Skeletal muscle cell (primary cell): ENCODE measurements at places on chromosomes 7 and 10.
A peak's percentile ranks its signal among the peaks of the same experiment; 100 is the strongest.

DNA sequence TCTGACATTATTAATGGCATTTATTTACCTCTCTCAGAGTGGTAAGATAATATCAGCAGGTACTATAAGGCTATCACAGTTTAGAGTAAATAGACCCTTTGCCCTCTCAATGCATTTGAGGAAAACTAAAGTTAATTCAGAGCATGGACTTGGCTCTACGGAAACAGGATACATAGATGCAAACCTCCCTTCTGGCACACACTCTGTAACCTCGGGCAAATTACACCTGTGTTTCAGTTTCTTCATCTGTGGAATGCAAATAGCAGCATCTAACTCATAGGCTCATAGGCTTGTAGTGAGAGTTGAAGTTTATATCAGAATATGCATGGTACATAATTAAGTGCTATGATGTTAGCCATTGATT, 5.6 kb downstream of the RAPGEF5 start:
- no peak for DNase-seq

GRCh38 chr10:113028456-113029440, 78.7 kb downstream of the TCF7L2 start:
- DNase-seq, result no peak

DNA sequence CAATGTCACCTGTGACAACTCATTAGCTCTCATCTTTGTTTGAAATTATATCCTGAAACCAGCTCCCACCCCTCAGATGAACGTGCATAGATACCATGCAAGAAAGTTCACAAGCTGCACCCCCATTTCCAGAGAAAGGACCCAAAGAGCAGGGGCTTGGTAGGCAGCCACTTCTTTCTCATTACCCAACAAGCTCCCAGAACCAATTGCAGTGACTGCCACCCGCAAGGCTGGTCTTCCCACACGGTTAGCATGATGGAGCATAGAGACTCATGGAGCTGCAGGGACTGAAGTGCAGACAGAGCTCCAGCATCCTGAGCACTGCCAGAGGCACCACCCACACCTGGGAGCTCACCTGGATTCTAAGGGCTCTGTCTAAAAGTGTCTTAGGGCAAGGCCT, 28.5 kb downstream of the FRMPD2 start:
- DNase-seq, result no peak

DNA sequence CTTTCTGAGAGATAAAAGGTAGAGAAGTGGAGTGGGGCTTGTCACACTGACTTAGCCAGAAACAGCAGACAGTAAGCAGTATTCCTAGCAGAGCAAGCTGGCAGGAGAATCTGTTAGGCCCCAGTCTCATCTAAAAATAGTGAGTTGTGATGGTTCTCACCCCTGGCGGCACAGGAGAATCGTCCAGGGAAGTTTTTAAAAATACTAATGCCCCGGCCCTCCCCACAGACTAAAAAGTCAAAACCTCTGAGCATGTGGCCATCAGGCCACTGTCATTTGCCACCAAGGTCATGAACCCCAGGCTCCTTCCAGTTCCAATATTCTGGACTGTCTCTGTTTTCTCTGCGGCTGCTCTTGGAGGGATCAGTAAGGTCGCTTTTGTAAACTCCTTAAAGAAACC, 34.0 kb downstream of the LYZL1 start:
- DNase-seq, result no peak

GRCh38 chr7:24395512-24395911, 111.5 kb downstream of the NPY start:
- DNase-seq, result no peak

DNA sequence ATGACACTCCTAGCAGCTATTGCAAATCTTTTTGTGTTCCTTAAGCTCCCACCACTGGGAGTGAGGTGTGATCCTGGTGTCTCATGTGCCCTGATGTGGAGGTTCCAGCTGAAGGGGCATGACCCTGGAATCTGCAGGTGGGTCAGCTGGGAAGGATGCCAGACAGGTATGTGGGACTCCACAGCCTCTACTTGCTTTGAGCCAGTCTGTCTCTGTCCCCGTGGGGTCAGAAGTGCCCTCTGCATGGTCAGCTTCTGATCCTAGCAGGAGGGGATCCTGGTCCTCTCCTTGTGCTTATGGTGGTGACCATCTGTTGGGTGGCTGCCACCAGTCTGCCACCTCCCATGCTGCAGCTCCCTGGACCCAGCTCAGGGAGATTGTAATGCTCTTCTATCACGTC, 51.1 kb upstream of the COMTD1 start:
- no peak for DNase-seq

- DNase-seq, result no peak
Measured at GRCh38 chr10:4671451-4672145, 154.4 kb upstream of the AKR1E2 start.

GRCh38 chr10:34553747-34554146, 261.3 kb downstream of the PARD3 start:
- no peak for DNase-seq

DNA sequence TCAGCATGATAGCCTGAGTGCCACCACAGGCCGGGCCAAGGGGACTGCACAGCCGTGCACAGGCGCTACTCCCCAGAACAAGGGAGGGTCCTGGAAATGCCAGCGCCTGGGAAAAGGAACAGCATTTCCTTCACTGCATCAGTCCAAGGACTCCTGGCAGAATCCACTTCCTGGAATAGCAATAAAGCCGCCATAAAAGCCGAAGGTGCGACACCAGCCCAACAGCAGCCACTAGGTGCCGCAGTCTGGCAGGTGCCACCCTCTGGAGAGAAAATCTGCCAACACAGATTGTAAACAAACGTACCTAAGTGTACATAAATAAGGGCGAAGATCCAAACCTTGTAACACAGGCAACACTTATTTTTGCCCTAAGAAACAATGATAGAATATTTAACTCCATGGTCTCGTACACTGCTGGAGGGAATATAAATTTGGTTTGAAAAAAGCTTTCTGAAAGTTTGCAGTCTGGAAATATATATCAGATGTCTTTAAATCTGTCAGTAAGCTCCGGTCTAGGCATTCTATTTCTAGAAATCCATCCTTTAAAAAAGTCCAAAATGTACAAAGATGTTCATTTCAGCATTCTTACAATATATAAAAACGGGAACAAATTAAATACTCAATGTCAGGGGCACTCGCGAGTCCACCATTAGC, 22.2 kb downstream of the VOPP1 start:
- no peak for DNase-seq

DNA sequence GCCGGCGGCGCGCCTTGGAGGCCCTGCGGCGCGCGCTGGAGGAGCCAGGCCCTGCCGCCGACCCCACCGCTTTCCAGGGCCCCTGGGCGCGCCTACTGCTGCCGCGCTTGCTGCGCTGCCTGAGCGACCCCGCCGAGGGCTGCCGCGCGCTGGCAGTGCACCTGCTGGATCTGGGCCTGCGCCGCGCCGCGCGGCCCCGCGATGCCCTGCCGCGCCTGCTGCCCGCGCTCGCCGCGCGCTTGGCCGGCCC, 280 bp downstream of the DNAAF5 start:
- no peak for DNase-seq

DNA sequence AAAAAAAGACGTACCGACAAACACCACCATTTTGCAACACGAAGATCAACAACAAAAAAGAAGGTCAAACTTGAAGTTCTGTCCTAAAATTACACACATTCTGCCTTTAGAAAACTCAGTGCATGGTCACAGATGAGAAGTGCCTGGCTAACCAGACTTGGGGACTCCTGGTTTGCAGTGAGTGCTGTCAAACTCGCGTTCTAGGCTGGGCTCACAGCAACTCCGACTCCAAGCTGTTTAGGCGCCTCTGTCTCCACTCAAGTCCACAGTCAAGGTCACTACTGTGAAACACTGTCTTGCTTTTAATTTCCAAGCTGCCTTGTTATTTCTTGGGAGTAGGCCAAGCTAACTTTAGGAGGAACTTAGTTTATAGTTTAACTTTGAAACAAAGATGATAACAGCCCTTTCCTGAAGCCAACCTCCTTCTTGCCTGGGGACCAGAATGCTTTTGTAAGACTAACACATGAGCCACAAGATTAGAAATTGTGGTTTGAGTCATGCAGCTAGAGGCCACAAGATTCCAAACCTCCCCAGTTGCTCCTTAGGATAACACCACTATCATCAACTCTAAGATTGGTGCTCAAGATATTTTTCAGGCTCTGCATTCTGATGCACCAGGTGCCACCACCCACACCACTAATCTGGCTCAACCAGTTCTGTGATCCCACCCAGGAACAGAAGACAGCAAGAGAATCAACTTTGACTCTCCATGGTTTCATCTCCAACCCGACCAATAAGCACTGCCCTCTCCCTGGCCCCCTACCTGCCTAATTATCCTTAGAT, 1.1 kb upstream of the DNAAF5 start:
- DNase-seq, result no peak

GRCh38 chr10:786633-787474, 97.4 kb upstream of the DIP2C start:
- no peak for DNase-seq

- no peak for DNase-seq
Measured at GRCh38 chr10:27072436-27073114, 27.7 kb downstream of the ANKRD26 start.

DNA sequence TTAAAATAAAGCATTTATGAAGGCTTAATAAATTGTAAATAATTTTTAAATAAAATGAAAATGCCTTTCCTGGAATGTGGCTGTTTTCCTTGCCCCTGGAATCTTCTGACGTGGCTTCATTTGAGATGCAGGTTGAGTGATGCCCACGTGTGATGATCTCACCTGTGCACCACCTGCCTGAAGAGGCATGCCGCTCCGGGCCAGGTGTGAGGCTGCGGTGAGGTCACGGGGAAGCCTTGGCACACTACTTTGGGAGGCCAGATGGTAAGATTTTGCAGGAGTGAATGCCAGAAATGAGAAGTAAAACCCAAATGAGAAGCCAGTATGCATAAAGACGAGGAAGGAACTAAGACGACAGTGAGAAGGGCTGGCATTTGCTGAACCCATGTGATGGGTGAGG, 36.2 kb downstream of the GOT1 start:
- DNase-seq, result no peak

DNA sequence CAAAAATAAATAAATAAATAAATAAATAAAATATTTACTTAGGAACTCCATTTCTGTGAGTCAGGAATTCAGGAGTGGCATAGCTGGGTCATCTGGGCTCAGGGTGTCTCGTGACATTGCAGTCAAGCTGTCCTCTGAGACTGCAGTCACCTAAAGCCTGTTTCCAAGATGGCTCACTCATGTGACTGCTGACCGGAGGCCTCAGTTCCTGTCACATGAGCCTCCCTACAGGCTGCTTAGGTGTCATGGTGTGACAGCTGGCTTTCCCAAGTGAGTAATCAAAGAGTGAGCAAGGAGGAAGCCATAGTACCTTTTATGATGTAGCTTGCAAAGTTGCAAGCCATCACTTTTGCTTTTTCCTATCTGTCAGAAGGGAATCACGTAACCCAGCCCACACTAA, 128.6 kb upstream of the KCTD7 start:
- DNase-seq, result no peak

DNA sequence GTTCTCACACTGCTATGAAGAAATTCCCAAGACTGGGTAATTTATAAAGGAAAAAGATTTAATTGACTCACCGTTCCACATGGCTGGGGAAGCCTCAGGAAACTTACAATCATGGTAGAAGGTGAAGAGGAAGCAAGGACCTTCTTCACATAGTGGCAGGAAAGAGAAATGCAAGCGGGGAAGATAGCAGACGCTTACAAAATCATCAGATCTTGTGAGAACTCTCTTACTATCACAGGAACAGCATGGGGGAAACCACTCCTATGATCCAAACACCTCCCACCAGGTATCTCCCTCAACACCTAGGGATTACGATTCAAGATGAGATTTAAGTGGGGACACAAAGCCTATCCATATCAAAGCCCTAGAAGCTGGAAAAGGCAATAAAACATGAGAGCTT, 130.8 kb downstream of the MDFIC start:
- no peak for DNase-seq

- peak; percentile 22 for DNase-seq
Measured at GRCh38 chr7:25389489-25390106, 161.3 kb upstream of the NPVF start.
